ENCODE measurements at places on chromosomes 12 and 14. TPM values are rescaled to one million over a fixed set of nuclear protein-coding genes. Genes with fewer than 3 reads are reported as not detected.

OGFOD2 gene
- total RNA-seq: 12.9 TPM

DNA sequence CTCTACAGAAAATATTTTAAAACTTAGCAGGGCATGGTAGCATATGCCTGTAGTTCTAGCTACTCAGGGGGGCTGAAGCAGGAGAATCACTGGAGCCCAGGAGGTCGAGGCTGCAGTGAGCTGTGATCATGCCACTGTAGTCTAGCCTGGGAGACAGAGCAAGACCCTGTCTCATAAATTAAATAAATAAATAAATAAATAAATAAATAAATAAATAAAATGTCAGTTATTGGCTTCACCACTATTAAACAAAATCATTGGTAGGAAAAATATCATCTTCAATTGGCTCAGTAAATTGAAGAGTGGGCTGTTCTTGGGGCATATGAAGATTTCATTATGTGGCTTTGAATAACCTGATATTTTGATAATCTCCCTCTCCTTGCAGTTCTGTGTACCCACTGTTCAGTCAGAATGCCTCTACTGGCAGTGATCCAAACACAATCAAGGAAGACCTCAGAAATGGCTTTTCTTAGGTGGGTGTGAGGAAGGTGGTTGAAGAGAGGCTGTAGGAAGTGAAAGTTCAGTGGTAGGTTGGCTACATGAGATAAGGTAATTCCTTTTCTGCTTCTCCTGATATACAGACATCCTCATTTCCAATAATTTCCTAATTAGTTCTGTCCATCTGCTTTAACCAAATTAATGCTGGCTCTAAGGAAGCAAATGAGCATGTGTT is 175.8 kb downstream of the MSRB3 start:
- no peak for DNase-seq

- DNase-seq: no peak
Measured at GRCh38 chr12:4830556-4831210, 79.0 kb upstream of the KCNA1 start.

DNA sequence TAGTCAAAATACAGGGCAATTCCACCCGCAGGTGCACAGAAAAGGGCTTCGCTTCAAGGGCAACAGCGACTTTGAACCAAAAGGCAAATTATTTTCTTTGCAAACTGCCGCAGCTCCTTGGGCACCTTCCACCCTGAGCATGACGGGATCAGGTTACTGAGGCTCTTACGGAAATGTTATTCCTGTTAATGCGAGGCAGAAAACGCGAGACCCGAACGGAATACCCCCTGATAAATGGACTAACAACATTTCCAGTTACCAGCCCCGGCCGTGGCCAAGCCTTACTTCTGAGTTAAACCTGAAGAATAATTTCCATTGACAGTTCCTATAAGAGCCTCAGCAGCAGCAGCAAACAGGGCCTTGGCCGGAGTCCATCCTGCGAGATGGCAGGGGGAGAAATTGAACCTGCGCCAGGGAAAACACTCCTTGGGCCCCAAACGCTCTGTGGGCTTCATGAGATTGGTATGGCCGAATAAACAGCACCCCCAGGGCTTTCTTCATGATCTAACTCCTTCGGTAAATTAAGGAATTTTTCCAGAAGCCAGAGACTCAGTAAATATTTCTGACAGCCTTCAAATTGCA is 70.0 kb upstream of the DICER1 start:
- DNase-seq: no peak

DNA sequence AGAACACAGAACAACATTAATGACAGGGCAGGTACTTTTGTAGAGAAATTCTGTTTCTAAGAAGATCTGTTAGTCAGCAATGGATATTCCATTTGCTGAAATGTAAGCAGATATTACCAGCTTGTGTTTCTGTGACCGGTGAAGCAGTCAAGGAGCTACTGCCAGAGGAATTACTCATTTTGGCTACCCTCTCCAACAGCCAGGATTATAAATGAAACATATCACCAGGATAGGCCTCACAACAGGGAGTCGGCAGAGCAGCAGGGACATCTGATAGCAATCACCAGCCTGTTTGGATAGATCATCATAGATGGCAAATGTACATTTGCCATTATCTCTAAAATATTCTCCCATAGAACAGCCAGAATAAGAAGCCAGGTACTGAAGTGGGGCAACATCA is 440.7 kb downstream of the KCNH5 start:
- no peak for DNase-seq

- DNase-seq: no peak
Measured at GRCh38 chr12:24173067-24173466, 223.6 kb upstream of the SOX5 start.

- DNase-seq: no peak
Measured at GRCh38 chr14:74663884-74664283, 49.0 kb downstream of the AREL1 start.

All from foreskin keratinocyte (primary cell).